ENCODE measurements at places on chromosomes 6 and 20.
A peak's percentile ranks its signal among the peaks of the same experiment; 100 is the strongest.

DNA sequence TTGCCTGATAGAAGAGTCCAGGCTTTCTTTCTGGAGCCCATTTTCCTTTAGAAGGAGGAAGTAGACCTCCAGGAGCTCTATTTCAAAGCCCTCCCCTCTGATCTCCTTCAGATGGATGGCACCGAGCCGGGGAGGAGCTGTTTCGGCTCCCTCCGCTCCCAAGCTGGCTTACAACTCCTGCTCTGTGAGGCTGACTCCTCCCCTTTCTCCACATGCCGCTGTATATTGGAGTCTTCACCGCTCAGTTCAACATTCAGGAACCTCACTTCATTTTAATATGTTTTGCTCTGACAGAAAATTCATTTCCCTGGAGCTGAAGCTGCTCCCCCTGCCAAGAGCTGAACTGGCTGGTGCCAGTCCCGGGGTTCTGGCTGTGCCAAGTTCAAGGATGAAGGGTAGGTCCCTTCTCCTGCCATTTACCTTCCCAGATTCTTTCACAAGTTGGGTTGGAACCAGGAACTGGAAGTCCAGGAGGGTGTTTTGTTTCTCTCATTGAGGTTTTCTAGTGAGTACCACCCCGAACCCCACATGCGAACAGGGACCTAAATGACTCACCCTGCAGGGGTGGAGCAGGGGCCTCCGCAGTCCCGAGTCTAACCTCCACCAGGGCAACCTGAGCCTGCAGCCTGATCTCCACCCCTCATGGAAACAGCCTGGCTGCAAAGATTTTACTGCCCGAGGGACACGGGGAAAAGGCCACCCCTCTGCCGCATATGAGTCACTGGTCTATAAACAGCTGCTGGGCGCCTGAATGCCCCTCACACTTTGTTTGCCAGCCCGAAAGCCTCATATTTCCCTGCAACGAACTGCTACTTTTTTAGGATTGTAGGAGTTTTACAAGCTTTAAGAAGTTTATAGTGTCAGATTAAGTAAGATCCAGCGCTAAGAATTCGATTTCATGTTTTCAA lies 68.6 kb upstream of the FOXA2 start:
- no peak for DNase-seq

GRCh38 chr6:116545651-116546050 lies at the start of gene TRAPPC3L:
TSS of gene TRAPPC3L (minus strand) at chr6:116545684. CDS start at chr6:116545514, 170 bp downstream.
- no peak for DNase-seq

- no peak for DNase-seq
Observed at GRCh38 chr6:158321960-158322359, 9.7 kb downstream of the TULP4 start.

GRCh38 chr6:157198425-157199279 lies 124.7 kb downstream of the TMEM242 start:
- DNase-seq: no peak

DNA sequence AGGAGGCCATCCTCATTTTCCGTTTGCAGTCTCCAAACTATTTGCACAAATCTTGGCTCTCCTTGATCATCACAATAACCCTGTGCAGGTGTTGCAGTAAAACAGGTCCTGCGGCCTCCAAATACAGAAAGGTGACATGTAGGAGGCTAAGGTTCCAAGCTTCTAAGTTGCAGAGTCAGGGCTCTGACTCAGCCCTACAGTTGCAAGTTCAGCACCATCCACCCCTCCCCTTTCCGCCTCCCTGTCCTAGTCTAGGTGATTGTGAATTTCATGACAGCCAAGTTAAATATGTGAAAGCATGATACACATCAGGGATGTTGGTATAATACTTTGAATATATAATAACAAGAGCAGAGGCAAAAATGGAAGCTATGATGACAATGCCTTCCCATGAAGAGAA lies 317.3 kb upstream of the CDH4 start:
- DNase-seq: no peak

GRCh38 chr6:7691675-7692452 lies 34.0 kb upstream of the BMP6 start:
- DNase-seq: no peak

- DNase-seq: peak; percentile 62
Observed at GRCh38 chr6:143059663-143060353, 881 bp upstream of the AIG1 start.

Measured in activated naive CD4-positive, alpha-beta T cell treated with anti-CD3 and anti-CD28 coated beads, Interleukin-2, amount 10 ng/mL, durations not matched to agents 7 days and 5 days (primary cell).